ENCODE measurements at places on chromosomes 16 and 17. TPM values are rescaled to one million over a fixed set of nuclear protein-coding genes. Genes with fewer than 3 reads are reported as not detected.

Gene PRAC1
- not detected for total RNA-seq

Gene ERN1
- 3.6 TPM for total RNA-seq

Gene CMTM2
- total RNA-seq = not detected

Gene STAC2
- 0.12 TPM for total RNA-seq

Gene DUS1L
- total RNA-seq = 142 TPM

Gene STAT5A
- total RNA-seq = 5.3 TPM

Gene TMEM100
- total RNA-seq = not detected

Gene PTGES3L
- 1.4 TPM for total RNA-seq

Gene SNN
- 10.4 TPM for total RNA-seq

Gene BTBD17
- total RNA-seq = not detected

Gene SLC5A11
- 0.40 TPM for total RNA-seq

Gene FGF11
- total RNA-seq = 1.3 TPM

Gene ARL5C
- not detected for total RNA-seq

Gene SULT1A2
- 0.08 TPM for total RNA-seq

Gene KRTAP4-3
- total RNA-seq = not detected

Gene TP53TG3
- 0.45 TPM for total RNA-seq

Gene PNMT
- not detected for total RNA-seq

Gene TBC1D16
- total RNA-seq = 8.4 TPM

Gene DYNLL2
- 18.9 TPM for total RNA-seq

Gene CPPED1
- 23.2 TPM for total RNA-seq

Gene FBXO39
- not detected for total RNA-seq

Gene CPHXL2
- total RNA-seq = not detected

Gene TNFRSF13B
- not detected for total RNA-seq

Gene TMEM92
- total RNA-seq = 28.6 TPM

Gene BCL6B
- total RNA-seq = not detected

Gene NPIPB9
- total RNA-seq = 2.7 TPM

Gene CD300LG
- not detected for total RNA-seq

Gene VTN
- total RNA-seq = 16.0 TPM

Gene P2RX5
- 21.9 TPM for total RNA-seq

Gene CDK5RAP3
- 90.4 TPM for total RNA-seq

Gene MRTFB
- 12.4 TPM for total RNA-seq

Gene GJD3
- 0.87 TPM for total RNA-seq

Gene ACAP1
- 0.74 TPM for total RNA-seq

Gene SMIM36
- not detected for total RNA-seq

Gene MYO15A
- 0.63 TPM for total RNA-seq

Gene FKBP10
- 109 TPM for total RNA-seq

Gene CD300LF
- not detected for total RNA-seq

Gene SYT17
- total RNA-seq = 9.8 TPM

Gene OTOP2
- 0.11 TPM for total RNA-seq

Gene KRT17
- total RNA-seq = 0.90 TPM

Gene SOX15
- total RNA-seq = 0.18 TPM

Gene ATAD5
- total RNA-seq = 5.2 TPM

Gene ZFP1
- total RNA-seq = 12.2 TPM
